GM03348 (cell line): ENCODE measurements at places on chromosomes 5 and 9.

- DNase-seq, result peak; percentile 68
These were observed 138.4 kb downstream of the LHFPL2 start for GRCh38 chr5:78509884-78510769.

DNA sequence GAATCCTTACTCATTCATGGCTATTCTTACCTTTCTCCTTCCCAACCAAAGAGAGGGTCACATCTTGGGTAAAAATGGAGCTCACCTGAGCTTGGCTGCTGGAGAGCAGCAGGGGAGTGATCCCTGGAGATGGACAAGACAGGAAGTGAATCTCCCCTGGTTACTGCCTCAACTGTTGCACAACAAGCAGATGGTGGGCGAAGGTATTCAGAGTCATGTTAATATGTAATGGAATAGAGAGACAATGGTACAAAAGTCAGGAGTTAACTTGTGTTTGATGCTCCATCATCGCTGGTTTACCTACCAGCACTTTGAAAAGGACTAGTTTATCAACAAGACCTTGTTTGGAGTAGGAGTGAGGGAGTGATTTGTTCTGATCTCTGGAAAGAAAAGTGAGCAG is 13.0 kb upstream of the PLPP1 start:
- no peak for DNase-seq

DNA sequence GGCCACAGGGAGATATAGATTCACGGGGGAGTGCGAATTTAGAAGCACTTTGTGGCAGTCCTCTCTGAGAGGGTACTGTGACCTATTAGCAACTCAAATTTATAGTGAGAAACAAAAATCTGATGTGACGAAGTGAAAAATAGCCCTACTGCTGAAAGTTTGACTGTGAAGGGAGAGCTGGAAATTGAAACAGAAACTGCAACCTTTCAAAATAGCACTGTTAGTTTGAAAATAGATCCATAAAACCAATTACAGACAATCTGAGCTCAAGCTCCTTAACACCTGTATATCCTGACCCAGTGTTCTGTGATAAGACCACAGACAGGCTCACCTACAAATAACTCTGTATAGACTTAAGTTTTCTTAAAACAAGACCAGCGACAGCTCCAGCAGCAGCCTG is 420.1 kb downstream of the IRX1 start:
- DNase-seq, result no peak

DNA sequence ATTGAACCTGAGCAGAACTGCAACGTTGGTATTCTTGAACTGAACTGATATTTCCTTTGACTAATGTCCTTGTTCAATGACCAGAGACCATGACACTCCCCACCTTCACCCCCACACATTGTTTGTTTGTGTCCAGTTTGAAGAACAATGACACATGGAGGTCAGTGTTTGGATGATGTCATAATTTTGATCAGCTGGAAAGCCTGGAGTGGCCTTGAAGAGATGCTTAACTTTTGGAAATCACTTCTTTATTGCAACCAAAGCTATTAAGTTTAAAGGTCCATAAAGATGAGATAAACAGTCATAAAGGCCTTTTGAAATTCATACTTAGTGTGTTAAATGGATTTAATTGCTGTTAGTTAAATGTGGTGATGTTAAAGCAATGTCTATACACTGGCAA is 92.7 kb downstream of the TMC1 start:
- no peak for DNase-seq

GRCh38 chr9:128244091-128244836 is 31.5 kb downstream of the GOLGA2 start:
- peak; percentile 53 for DNase-seq

GRCh38 chr9:37617832-37618231 is 25.4 kb upstream of the TOMM5 start:
- peak; percentile 52 for DNase-seq

DNA sequence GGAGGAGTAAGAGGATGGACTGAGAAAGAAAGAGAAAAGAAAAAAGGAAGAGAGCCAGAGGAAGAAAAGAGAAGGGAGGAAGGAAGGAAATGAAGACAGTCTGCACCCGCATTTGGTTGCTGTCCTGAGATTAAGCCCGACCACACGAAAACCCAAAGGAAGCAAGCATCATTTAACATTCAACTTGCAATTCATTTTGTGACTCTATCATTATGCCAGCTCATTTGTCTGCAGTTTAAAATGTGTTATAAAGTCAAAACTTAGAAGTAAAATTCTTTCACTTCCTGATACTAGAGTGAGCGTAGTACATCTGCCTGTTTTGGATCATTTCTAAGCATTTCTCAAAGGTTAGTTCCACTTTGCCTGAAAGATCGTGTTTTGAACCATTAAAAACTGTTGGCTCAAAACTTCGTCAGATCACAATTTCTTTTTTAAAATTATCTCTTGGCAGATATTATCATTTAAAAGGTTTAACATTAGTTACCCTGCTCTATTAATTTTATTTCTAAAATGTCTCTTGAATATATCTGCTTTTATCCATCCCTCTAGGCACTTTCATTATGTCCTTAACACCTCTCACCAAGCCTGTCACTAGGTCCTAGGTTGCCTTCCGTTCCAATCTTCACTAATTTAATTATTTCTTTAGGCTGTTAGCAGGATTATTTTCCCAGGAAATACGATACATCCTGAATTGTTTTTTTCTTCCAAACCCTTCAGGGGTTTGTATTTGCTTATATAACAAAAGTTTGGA is 240.9 kb downstream of the TLE4 start:
- DNase-seq, result peak; percentile 23

DNA sequence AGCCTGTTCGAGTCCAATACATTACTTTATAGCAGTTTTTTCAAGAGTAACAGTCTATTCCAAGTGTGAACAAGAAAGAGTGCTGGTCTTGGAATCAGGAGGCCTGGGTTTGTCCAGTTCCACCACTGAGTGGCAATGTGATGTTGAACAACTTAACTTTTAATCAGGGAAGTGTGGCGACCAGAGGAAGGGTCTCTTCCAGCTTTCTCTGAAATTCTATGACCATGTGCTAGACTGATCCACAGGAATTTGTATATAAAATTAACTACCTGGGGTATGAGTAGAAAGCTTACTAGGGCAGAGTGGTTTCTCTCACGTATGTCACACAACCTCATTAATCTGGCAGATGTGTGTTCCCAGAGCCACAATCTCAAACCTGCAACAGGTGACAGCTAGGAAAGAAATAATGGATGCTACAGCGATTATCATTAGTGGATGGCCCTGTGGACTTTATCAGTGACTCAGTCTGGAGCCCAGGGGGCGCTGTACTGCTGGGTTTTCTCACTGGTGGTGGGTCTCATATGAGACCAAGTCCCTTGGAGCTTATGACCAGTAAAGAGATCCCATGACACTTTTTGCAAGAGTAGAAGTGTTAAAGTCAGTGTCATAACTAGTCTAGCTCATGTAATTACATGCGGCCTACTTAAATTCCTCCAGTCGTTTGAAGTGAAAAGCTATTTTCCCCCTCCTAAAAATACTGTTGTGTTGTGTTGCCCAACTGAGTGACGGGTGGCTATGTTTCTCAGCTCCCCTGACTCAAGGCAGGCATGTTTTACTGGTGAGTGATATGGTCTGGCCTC is 116.5 kb downstream of the GDNF start:
- no peak for DNase-seq
